ENCODE measurements at places on chromosomes 5 and 9. TPM values are rescaled to one million over a fixed set of nuclear protein-coding genes. Genes with fewer than 3 reads are reported as not detected.

DNA sequence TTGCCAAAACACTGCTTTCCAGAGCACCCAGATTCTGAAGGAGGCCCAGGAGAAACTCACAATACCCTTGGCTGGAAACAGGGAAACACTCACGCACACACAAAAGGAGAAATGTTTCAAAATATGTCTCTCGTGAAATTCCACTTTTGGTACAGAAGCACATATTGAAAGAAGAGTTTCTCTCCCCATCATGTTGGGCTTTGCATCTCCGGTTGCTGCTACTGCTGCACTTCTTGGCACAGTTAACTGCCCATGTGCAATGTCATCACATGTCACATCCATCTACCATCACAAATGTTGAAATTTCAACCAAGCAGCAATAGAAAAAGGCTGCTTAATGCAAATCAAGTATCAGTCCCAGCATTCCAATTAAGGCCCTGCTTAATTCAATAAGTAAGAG is 72.1 kb downstream of the ABCA1 start:
- no peak for DNase-seq

- no peak for DNase-seq
Measured at GRCh38 chr5:175253597-175253996, 190.4 kb downstream of the DRD1 start.

GRCh38 chr9:2289263-2289662 is 274.1 kb downstream of the SMARCA2 start:
- DNase-seq, result no peak

GRCh38 chr9:131731237-131731636 is 8.6 kb downstream of the RAPGEF1 start:
- no peak for DNase-seq

- no peak for DNase-seq
Measured at GRCh38 chr5:55143624-55144023, 16.3 kb upstream of the GPX8 start.

GRCh38 chr5:145853781-145854376 is 18.7 kb upstream of the PRELID2 start:
- DNase-seq, result no peak

GRCh38 chr9:129100383-129101169 is 10.0 kb downstream of the CRAT start:
- no peak for DNase-seq

GRCh38 chr5:159802661-159803060 is 113.6 kb upstream of the ADRA1B start:
- no peak for DNase-seq

DNA sequence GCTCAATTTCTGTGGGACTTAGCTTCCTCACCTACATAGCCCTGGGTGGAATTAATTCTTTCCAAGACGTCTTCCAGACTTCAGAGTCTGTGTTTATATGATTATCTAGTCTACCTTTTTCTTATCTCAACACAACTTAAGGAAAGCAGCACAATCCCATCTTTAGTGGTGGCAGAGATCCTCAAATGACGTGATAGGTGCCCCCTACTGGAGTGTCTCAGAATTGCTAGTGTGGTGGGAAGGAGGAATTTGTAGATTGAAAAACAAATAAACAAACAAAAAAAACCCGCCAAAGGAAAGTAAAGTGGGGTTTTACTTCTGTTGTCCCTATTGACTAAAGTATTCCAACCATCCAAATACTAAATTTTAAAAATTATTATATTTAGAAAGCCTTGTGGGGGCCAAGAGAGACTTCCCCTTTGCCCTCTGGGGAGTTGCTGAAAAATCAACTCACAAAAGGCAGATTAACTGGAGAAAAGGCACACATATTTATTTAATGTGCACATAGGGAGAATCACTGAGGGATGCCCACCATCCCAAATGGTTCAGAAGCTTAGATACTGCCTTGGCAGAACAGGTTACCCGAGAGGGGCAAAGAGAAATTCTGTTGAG is 283.3 kb downstream of the TMEM167A start:
- DNase-seq, result no peak

DNA sequence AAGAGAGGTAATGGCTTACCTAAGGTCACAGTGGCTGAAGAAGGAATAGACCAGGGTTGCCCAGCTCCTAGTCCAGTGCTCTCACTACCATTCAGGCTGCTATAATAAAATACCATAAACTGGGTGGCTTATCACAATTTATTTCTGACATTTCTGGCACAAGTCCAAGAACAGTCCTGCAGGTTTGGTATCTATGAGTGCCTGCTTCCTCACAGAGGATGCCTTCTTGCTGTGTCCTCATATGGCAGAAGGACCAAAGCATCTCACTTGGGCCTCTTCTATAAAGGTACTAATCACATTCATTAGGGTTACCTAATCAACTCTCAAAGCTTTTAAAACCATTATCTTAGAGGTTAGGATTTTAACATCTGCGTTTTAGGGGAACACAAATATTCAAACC is 17.2 kb downstream of the STARD4 start:
- no peak for DNase-seq

DNA sequence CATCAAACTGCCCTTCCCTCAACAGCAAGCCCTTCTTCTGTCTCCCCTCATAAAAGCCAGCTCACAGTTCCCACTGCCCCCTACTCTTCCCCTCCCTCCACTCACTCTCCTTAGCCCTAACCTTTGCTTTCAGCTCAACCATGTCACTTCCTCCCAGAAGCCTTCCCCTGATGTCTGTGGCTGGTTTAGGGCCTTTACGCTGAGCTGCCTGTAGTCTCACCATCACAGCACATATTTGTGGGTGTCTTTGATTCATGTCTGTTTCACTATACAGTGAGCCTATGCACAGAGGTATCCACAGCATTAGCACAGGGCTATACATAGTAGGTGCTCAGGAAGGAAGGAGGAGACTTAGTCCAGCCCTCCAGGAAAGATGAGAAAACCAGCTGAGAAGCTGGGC is 34.7 kb downstream of the C9orf50 start:
- no peak for DNase-seq

GRCh38 chr5:34531751-34532360 is 124.3 kb upstream of the RAI14 start:
- DNase-seq, result no peak

DNA sequence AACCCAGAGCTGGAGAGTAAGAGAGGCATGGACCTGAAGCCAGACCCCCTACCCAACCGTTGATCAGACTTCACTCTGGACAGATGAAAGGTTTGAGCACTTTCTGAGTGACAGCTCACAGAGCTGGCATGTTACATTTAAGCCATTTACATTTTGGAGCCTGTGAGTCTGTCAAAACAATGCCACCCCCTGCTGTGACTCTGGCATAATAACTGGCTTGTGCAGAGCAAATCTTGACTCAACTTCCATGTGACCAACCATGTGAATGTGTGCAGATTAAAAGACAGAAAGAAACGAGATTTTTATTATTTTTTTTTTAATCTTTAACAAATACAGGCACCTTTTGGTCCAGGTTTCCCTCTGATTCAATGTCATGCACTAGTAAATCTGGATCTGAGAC is 48.5 kb downstream of the MFAP3 start:
- no peak for DNase-seq

- no peak for DNase-seq
Measured at GRCh38 chr5:31021181-31021624, 172.3 kb upstream of the CDH6 start.

- DNase-seq, result no peak
Measured at GRCh38 chr9:78596346-78596745, 299.4 kb downstream of the PSAT1 start.

DNA sequence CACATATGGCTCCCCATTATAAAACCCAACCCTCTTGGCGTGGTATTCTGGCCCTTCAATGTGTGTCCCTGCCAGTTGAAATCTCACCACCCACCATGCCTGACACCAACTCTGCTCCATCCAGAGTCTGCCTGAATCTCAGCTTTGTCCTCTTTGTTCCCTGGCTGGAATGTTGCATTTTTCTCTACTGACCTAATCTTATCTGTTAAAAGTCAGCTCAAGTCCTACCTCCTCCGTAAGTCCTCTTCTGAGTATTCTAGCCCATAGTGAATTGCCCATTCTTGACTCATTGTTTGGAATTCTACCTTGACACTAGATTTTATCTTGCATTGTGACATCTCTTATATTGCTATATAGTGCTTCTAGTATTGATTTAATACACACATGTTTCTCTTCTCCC is 207.1 kb upstream of the VLDLR start:
- no peak for DNase-seq

DNA sequence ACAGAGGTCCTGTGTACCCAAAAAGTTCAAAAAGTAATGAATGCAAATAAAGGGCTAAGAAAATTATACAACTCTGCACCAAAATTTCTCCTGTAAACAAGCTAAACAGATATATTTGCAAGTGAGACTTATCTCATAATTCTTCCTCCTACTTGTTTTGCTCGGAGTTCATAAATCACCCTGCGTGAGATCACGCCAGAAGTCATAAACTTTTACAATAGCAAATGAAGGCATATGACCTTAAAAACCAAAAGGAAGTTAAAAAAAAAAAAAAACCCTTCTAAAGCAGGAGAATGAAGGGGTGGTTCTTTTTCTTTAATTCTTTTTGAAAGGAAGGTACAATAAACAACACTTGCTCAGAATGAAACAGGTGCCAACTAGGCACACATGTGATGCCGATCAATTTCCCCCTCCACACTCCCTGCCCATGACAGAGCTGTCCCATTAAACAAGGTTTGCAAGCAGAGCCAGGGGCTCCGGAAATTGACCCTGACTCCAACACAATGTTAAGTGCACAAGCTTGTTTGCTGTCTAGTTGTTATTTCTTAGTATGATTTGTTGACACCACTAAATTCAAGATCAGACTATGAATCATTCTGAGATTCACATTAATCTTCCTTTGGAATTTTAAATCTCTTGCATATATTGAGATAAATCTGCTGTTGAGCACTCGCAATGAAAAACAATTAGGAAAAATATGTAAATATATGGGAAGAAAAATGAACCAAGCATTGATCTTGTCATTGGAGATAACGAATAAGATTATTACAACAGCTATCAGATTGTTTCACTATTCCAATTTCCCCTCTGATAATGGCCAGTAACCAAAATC is 46.3 kb downstream of the DROSHA start:
- no peak for DNase-seq

- no peak for DNase-seq
Measured at GRCh38 chr5:164597293-164597900, 1092.0 kb downstream of the MAT2B start.

DNA sequence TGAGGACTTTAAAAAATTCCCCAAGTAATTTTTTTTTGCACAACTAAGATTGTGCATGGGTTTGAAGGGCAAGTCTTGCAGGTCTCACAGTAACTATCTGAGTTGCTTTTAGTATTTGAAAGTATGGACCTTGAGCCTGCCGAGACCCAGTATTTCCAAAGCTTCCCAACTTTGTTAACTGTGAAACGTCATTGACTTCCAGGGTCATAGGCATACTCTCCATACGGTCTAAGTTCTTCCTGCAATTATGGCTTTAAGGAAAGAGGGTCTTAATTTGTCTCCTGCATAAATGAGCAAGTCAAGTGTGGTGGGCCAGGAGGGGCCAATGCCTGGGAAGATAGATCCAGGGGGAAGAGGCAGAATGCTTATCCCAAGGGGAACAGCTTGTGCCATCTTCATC is 24.0 kb upstream of the EPB41L4B start:
- no peak for DNase-seq

- no peak for DNase-seq
Measured at GRCh38 chr5:37496902-37497445, 117.9 kb downstream of the WDR70 start.

GRCh38 chr5:172545291-172545801 is 91.0 kb upstream of the SH3PXD2B start:
- DNase-seq, result no peak

DNA sequence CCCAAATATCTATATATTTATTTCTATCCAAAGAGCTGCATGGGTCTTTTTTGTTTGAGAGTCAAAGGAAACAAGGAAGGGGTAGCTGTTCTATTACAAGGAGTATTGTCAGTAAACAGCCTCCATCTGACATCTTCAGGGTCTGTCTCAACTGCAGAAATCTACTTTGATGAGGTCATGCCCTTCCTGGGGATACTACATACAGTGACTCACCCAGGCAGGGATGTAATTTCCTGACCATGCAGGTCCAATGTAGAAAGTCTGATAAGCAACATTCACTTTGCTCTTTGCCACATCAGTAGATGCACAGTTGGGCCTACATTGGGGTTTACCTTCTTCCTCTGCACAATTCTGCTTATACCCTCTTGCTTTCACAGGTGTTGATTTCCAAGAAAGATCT is 165.5 kb downstream of the TLR4 start:
- no peak for DNase-seq

GRCh38 chr9:107348836-107349235 is 65.8 kb downstream of the RAD23B start:
- no peak for DNase-seq

GRCh38 chr9:93301911-93302541 is 118.1 kb downstream of the WNK2 start:
- no peak for DNase-seq

DNA sequence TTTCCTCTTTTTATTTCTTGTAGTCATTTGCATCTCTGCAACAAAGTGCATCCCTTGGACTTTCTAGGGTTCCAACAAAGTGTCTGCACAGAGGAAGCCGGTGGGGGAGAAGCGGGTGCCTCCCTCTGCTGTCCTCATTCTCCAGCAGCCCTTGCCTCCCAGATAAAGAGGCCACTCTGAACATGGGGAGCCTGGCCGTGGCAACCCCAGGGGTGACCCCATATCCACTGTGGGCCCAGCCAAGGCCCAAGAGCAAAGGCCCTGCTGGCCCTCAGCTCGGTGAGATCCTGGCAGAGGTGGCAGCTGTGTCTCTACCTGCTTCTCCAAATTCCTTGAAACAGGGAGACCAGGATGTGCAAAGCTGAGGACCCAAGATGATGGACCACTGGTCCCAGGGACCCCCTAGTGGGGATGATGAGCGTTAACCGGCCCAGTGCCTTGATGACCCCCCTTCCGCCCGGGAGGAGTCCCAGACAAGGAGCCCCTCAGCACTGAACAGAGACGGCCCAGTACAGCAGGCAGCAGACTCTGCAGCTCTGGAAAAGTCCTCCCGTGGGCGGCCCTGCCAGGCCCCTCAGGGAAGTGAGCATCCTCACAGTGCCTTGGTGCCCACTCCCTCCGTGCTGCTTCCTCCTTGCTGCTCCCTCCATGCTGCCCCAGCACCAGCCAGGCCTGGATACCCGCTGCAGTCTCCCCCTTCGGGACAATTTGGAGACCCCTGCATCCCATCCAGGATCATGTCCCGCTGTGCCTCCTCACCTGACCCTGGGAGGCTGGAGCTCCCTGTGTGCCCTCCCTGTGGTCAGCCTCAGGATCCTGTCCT is 62.5 kb downstream of the MRPL36 start:
- no peak for DNase-seq

GRCh38 chr5:63860379-63860778 is 101.9 kb downstream of the HTR1A start:
- DNase-seq, result no peak

The MLANA gene
- total RNA-seq, result not detected

The ADGRD2 gene
- not detected for total RNA-seq

The WDR36 gene
- total RNA-seq, result 11.0 TPM

The RNF183 gene
- not detected for total RNA-seq

The EDIL3 gene
- 170 TPM for total RNA-seq

The GRXCR2 gene
- total RNA-seq, result not detected

The APBA1 gene
- total RNA-seq, result 9.5 TPM

The TAF11L3 gene
- not detected for total RNA-seq

The IFNK gene
- total RNA-seq, result not detected

The DOK3 gene
- 20.5 TPM for total RNA-seq

The PDE8B gene
- total RNA-seq, result 59.8 TPM

The IFNA21 gene
- total RNA-seq, result not detected

The PCDHA10 gene
- 0.41 TPM for total RNA-seq

The GPSM1 gene
- 33.6 TPM for total RNA-seq

The MAMDC2 gene
- total RNA-seq, result 29.0 TPM

The ALDH1A1 gene
- total RNA-seq, result 101 TPM

The NANS gene
- 60.9 TPM for total RNA-seq

The GLRA1 gene
- total RNA-seq, result not detected
